NCI-H1105 (cell line): ENCODE measurements at places on chromosomes 2 and 18.

- peak; percentile 52 for DNase-seq
Observed at GRCh38 chr2:73212448-73213176, 1.4 kb upstream of the SMYD5 start.

DNA sequence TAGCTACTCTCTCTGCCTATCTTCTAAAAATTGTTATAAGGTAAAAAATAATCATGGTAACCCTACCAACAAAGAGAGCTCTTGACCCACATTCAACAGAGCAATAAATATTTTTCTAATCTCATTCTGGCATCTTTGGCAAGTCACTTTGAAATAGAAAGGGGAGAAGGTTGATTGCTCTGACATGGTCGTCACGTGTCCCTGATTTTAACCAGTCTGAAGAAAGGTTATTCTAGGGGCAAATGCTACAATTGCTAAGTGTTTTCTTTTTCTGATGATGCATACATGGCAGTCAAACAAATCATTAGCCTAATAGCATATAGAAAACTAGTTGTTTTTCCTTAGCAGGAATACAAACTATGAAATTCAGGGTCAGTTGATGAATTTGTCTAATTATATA lies 153.3 kb upstream of the MAP3K20 start:
- DNase-seq, result no peak

- DNase-seq, result no peak
Observed at GRCh38 chr2:23469142-23469540, 84.2 kb downstream of the KLHL29 start.

DNA sequence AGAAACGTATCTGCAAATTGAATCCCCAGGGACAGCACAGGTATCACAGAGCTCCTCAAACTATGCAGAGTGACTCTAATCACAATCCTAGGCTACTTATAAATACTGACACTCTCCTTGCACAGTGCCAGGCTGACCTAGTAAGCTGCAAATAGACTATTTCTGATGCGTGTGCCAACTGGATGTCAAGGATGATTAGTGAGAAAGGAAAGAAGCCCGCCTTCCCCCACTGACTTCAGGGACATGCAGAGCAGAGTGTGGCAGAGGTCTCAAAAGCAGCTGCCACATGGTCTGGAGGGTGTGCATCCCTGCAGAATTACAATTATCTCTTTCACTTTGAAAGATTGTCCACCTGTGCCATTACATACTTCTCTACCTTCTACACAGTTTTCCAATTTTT lies 235.6 kb downstream of the CPS1 start:
- no peak for DNase-seq

DNA sequence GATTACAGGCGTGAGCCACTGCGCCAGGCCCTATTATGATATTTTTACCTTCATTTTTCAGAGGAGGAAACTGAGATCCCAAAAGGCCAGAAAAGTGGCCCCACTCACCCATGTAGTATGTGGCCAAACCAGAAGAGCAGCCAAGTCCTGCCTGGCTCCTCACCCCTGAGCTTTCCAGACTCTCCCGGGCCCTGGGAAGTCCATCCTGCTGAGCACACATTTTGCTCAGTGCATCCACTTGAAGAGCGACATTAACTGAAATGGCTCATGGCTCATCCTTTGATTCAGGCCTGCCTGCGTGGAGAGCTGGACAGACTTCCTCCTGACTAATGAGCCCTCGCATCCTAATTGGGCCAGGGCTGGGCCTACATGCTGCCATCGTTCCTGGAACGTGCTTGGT lies 9.5 kb upstream of the NGEF start:
- no peak for DNase-seq

DNA sequence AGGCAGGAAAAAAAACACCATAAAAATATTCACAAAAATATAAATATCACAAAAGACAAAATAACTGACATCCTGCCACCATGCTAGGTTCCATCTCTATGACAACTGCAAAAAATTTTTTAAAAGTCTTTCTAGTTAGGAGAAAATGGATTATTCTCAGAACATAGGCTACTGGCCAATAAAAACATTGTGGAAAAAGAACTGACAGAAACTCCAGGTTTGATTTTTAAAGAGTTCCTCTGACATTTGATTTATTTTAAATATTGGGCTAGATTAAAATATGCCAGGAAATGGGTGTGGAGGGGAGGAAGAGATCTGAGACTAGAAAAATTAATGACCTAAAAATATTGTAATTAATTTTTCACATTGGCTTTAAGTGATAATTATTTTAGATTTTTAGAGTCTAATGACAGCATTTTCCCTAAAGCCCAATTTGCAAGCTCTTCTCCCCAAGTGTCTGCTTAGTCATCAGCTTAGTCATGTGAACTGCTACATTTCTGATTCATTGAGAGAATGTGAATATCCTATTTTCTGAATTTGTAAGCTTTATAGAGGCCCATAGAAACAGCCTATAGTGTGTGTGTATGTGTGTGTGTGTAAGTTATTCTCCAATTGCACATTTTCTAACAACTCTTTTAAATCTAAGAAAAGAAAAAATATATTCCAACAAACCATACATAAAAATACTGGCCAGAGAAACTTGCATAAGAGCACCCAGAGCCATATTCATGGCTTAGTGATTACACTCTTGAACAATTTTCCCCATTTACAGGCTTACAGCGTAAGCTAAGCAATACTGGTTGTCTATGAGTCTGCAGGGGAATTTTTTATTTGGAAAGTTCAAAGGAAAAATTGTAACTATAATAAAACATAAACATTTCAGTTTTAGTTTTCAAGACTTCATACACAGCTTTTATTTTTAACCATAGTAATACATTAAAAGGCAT lies 48.4 kb downstream of the TMEFF2 start:
- no peak for DNase-seq

GRCh38 chr2:223993634-223994232 lies 36.5 kb downstream of the MRPL44 start:
- peak; percentile 58 for DNase-seq

GRCh38 chr18:13221869-13222855 lies 3.6 kb downstream of the LDLRAD4 start:
- DNase-seq, result peak; percentile 79

GRCh38 chr2:62375113-62375420 lies 130.9 kb downstream of the TMEM17 start:
- peak; percentile 28 for DNase-seq
